ENCODE measurements at places on chromosomes 11 and 22.

GRCh38 chr11:34192481-34193401, 87.3 kb downstream of the NAT10 start:
- no peak for DNase-seq

DNA sequence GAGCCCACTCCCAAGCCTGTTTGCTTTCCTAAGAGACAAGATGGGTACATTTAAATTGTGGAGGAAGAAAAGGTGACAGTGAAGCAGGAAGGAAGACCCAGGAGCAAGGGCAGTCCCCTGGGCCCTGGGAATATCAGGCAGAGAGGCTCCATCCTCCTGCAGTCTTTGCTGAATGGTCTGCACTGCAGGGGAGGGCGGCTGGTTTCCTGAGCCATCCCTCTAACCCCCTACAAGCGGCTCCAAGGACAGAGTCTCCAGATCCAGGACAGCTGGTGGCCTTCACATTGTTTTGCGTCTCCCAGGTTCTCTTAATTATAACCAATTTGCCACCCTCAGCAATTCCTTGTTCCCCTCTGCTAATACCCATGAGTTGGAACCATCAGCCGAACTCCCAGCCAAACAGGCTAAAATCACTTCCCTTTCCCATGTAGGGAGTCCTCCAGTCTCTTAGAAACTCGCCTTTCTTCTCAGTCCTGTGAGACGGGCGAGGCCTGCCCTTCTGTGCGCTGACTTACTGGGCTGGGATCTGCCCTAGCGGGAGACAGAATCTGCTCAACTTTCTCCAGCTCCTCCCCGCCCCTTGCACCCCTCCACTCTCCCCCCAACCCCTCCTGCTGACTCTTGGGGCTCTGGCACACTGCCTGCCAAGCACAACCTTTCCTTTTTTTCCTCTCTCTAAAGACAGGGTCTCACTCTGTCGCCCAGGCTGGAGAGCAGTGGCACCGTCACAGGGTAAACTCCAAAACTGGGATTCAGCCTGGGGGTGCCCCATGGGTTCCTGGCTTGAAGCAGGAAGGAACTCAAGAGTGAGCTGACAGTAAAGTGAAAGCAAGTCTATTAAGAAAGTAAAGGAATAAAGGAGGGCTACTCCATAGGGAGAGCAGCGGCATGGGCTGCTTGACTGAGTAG, 53.4 kb upstream of the EMID1 start:
- peak; percentile 21 for DNase-seq

DNA sequence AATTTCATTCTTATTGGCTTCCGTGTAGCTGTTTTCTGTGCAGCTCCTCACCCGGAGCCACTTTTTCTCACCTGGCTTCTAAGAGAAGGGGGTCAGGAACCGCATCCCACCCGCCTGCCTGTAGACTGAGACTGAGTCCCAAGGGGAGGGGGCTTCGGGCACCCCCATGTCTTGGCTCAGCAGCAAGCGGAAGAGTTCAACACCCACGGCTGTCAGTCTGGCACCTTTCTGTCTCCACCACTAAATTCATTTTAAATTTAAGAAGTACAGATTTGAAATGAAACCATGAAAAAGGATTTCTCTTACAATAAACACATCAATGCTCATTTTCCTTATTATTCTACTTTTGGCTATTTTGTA, 66.7 kb downstream of the EFCAB6 start:
- DNase-seq = no peak

GRCh38 chr11:7672276-7672959, 882 bp downstream of the CYB5R2 start:
- no peak for DNase-seq

- no peak for DNase-seq
These were observed 65.1 kb upstream of the CD44 start for GRCh38 chr11:35073691-35074419.

Data from endothelial cell (in vitro differentiated cells).